ENCODE measurements at places on chromosomes 3 and 15.

DNA sequence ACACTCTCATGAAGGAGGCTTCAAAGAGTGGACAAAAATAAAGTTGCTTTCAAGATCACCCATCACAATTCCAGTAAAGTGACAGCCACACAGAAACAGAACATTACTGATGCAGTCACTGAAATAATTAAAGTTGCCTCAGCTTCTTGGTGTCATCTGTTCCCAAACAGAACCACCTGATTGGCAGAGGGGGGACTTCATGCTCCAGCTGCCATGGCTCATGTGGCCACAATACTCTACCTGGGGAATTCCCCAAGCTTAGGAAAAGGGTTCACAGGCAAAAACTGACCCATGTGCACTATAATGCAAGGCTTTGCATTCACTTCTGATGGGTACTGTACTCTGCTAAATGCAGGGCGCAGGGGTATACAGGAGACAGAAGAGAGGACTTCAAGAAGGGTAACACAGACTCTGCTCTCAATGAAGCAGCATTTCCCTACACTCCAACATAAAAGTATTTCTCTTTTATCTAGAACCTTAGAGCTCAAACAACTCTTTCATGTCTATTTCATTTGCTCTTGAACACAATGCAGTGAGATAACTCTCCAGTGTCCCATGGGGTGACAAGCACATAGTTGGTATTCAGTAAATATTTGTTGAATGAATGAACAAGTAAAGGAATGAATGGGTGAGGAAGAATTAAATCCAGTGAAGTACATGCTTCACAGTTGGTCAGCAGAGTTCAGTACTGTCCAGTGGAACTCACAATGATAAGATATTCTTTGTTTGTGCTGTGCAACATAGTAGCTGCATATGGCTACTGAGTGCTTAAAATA is 8.6 kb upstream of the CTNNB1 start:
- DNase-seq = no peak

DNA sequence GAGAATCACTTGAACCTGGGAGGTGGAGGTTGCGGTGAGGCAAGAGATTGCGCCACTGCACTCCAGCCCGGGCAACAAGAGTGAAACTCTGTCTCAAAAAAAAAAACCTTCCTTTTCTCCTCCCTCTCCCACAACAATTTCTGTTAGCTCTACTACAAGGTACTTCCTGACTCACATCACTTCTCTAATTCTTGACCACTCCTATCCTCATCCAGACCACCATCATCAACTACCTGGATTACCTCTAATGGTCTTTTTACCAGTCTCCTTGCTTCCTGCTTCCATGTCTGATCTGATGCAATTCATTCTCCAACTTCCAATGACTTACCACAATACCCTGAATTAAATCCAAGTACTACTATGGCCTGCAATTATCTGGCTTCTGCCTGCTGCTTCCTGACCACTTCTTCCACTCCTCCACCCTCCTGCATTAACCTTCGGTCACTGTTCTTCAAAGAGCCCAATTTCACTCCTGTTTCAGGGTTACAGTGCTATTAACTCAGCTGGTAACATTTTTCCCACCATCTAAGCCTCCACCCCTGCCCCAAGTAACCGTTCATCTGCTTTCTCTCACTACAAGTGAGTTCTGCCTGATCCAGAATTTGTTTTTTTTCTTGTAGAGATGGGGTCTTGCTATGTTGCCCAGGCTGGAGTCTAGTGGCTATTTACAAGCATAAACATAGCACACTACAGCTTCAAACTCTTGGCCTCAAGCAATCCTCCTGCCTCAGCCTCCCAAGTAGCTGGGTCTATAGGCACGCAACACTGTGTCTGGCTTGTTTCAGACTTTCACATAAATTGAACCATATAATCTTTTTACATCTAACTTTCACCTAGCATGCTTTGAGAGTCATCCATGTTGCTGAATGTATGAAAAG is 27.8 kb downstream of the DCAF1 start:
- no peak for DNase-seq

GRCh38 chr3:38022896-38023709 is 6.3 kb downstream of the PLCD1 start:
- DNase-seq = no peak

GRCh38 chr3:192372616-192373015 is 354.7 kb downstream of the FGF12 start:
- no peak for DNase-seq

DNA sequence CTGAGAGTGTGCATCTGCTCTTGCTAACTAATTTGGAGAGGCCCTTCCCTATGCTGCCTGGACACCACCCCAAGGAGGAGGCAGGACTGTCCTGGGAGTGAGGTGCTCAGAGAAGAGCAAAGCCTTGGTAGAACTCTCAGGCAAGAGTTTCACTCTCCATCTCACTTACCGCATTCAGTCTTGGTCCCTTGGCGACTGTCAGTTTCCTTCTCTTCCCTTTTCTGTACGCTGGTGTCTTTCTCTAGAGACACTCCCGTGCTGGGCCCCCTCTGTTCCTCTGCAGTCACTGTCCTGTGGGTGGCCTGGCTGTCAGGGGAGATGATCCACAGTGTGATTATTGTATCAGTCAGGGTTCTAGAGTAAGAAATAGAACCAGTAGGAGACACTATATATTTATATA is 44.0 kb downstream of the IDH2 start:
- DNase-seq = no peak

- no peak for DNase-seq
These were observed 5.6 kb downstream of the TIGIT start for GRCh38 chr3:114299421-114299820.

- no peak for DNase-seq
These were observed 18.8 kb downstream of the PPP1R2 start for GRCh38 chr3:195524171-195524896.

DNA sequence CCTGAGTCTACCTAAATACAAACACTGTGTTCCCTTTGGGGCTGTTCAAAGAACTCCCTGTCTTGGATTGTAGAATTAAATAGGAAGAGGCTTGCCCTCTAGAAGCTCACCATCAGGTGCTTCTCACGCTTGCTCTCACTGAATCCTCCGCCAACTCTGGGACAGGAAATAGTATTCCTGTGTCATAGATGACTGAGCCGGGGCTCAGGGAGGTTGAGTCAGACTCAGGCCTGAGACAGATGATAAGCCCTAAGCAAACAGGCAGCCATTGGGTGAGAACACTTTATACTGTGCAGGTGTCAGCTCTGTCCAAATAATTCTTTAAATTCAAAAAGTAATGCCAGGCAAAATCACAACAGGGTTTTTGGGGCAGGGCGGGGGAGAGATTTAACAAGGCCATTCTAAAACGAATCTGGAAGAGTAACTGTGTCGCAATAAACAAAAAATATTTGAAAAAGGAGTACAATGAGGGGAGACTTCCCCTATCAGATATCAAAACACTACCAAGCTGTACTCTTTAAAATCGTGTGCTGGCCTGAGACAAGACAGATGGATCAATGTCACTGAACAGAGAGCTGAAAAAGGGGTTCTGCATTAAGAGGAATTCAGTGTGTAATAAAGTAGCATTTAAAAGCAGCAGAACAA is 59.0 kb downstream of the EPHB3 start:
- DNase-seq = no peak

- no peak for DNase-seq
These were observed 43.7 kb downstream of the ZBTB11 start for GRCh38 chr3:101633186-101633585.

- peak; percentile 67 for DNase-seq
These were observed 73.2 kb upstream of the DLG1 start for GRCh38 chr3:197371591-197372046.

GRCh38 chr15:60875681-60876080 is 353.4 kb downstream of the RORA start:
- DNase-seq = peak; percentile 27

DNA sequence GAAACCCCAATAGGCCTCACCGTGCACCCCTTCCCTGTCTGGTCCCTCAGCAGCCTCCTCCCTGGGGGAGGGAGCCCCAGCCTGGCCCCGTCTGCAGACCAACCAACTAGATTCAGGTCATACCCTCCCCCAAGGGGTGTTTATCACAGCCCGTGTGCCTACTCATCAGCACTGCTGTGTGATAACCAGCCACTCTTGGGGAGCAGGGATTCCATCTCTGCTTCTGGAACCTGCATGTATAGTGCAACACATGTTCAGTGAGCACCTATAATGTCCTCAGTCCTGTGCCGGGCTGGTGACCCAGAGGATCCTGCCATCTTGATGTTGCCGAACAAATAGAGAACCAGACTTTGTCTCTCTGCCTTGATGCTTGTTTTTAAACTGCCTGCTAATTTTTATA is 6.6 kb upstream of the SLCO2A1 start:
- no peak for DNase-seq

- no peak for DNase-seq
These were observed 204.3 kb upstream of the STAC start for GRCh38 chr3:36175916-36176461.

- DNase-seq = no peak
These were observed 19.4 kb upstream of the ALPK3 start for GRCh38 chr15:84797801-84798200.

GRCh38 chr15:25886498-25887140 is 23.5 kb upstream of the ATP10A start:
- DNase-seq = no peak

GRCh38 chr3:18827664-18828063 is 320.6 kb upstream of the KCNH8 start:
- no peak for DNase-seq

DNA sequence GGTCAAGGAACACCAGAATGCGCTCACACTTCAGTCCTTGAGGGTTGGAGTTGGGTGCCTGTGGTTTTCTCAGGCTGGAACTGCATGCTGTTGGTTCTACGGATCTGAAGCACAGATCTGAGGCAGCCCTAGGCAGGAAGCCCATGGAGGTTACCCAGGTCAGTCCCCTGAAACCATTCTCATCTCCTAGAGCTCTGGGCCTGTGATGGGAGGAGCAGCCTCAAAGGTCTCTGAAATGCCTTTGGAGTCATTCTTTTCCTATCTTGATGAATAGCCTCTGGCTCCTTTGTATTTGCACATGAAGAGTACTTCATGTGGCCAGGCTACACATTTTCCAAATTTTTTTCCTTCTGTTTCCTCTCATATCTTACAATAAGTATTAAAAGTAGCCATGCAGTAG is 179.3 kb upstream of the UBE2E1 start:
- DNase-seq = no peak

GRCh38 chr3:3627114-3627513 is 172.1 kb upstream of the LRRN1 start:
- DNase-seq = no peak

DNA sequence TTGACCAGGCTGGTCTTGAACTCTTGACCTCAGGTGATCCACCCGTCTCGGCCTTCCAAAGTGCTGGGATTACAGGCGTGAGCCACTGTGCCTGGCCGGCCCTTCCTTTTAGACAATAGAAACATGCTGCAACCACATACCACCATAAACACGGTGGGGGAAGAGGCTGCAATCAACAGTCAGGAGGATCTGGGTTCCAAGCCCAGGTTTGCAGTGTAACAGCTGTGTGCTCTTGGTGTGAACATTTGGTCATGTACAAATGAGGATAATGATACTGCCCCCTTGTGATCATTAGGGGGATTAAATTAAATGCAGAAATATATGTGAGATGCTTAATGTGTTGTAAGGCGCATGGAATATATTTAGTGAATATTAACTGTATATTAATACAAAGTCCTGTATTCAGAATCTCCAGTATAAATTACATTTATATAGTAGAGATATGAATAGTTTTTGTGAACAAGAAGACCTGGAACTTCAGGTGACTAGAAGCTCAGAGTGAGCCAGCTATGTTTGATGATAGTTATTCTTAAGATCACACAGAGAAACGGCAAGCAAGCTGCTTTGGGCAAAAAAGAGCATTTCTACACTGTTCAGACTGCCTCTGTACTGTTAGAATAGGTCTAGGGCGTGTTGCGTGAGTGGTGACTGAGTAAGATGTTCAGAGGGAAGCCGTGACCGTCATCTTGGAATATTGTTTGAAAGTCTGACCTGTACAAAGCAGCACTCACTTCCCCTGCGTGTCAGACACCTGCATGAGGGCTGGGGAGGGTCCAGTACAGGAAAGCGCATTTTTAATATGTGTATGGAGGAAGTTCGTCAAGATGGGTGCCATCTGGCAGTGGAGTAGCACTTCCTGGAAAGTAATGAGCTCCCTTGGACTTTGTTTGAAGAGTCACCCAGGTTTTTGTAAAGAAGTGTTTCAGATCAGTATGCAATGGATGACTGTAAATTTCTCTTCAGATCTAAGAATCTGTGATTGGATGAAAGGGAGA is 125.8 kb downstream of the PGPEP1L start:
- peak; percentile 74 for DNase-seq

DNA sequence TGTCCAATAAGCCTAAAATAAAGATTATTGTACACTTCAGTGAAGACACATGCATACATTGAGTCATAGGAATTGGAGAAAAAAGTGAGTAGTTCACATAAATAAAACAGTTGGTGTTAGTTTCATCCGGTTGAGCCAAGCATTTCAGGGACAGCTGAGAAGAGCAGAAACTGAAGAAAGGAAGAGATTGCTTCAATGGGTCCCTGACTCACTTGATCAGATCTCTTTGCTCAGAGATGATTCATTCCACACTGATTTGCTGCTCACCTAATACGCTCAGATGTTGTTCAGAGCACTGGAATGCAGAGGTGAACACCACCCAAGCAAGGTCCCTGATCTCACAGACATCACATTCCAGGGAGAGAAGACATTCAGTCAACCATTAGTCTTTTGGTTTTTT is 93.7 kb downstream of the RAD18 start:
- no peak for DNase-seq

- DNase-seq = peak; percentile 95
These were observed at the start of gene INKA1 for GRCh38 chr3:49802719-49803464. Gene INKA1 (plus strand): TSS chr3:49803261. CDS start chr3:49803393, 132 bp downstream.
